Stimulated activated CD8-positive, alpha-beta memory T cell treated with anti-CD3 and anti-CD28 coated beads, Interleukin-4, amount 100 ng/mL, for 4 hours (primary cell): ENCODE measurements at places on chromosomes 2 and 18.

GRCh38 chr18:23146861-23147469 lies 11.7 kb downstream of the CABLES1 start:
- DNase-seq: no peak

DNA sequence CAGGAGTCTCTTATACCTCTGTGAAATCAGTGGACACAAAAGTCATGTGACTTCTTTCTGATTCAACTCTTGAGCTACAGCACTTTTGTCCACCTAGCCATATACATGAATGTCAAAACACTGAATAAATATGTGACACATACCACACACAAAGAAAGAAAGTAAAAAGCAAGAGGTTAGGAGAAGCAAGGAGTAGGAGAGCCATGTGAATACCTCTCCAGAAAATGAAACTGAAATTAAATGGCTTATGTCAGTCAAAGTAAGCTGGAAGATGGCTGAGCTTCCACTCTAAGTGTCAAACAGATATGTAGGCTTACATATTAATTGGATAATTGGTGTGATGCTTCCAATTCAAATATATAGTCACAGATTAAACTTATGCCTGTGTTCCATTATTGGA lies 1050.5 kb downstream of the BCL11A start:
- no peak for DNase-seq

- DNase-seq: no peak
These were observed 203.5 kb upstream of the SALL3 start for GRCh38 chr18:78776151-78776550.

DNA sequence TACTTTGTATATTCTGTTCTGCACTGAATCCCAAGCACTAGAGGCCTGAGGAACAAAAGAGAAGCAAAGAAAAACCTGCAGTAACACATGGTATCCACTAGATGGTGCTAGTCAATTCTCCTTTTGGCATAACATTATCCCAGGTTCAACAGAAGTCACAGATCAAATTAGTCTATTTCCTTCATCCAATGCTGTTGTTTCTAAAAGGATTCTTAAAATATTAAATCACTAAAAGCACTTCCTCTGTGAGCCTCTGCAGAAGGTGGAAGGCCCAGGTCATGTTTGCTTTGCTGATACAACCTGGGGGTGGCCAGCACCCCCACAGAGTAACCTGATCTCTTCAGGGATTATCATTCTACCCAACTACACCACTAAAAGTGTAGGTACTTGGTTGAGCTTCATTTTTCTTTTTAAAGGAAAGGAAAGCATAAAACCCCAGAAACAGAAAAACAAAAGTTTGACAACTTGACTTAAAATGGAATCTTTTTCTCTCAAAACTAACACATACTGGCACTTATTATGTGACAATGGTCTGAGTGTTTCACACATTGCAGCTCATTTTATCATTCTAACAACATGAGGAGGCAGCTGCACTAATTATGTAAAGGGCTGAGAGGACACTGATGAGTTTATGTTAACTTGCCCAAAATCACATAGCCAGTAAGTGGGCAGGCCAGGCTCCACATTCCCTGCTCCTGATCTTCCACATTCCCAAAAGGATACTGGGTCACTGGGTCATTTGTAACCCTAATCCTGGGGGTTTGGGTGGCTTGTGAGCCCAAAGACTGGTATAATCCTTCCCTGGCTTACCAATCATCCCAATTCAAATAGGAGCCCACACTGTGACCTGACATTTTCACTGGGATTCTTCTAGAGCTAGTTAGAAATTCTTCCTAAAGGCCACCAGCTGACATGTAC lies 66.8 kb upstream of the DNER start:
- DNase-seq: no peak

- no peak for DNase-seq
These were observed 25.3 kb downstream of the RTP5 start for GRCh38 chr2:241894681-241895426.

- DNase-seq: no peak
These were observed 27.8 kb downstream of the ZNF236 start for GRCh38 chr18:76850112-76850511.

- DNase-seq: no peak
These were observed 10.1 kb downstream of the ACADL start for GRCh38 chr2:210215120-210215519.
